Uterine smooth muscle cell (primary cell): ENCODE measurements at places on chromosomes 4 and X. TPM values are rescaled to one million over a fixed set of nuclear protein-coding genes. Genes with fewer than 3 reads are reported as not detected.

Gene SMR3A
- total RNA-seq: not detected in 2 replicates

Gene P2RY10
- not detected in 2 replicates for total RNA-seq

Gene SYNPO2
- 7.0 and 20.4 TPM in 2 replicates for total RNA-seq

Gene FGA
- total RNA-seq: 0.12 TPM in 1 of 2 replicates, not detected in the other

Gene STK32B
- 0.50 and 1.1 TPM in 2 replicates for total RNA-seq

Gene GIMD1
- total RNA-seq: not detected in 2 replicates

Gene CLGN
- total RNA-seq: 29.0 and 37.6 TPM in 2 replicates

Gene LRCH2
- 15.8 and 20.5 TPM in 2 replicates for total RNA-seq

Gene FAM50A
- 89.5 and 112 TPM in 2 replicates for total RNA-seq

Gene PPAT
- total RNA-seq: 26.5 and 27.6 TPM in 2 replicates

Gene TEX11
- 0.12 TPM in 1 of 2 replicates, not detected in the other for total RNA-seq

Gene SH3D19
- 18.4 and 19.3 TPM in 2 replicates for total RNA-seq

Gene RAB9B
- total RNA-seq: 1.1 and 3.2 TPM in 2 replicates

Gene DRD5
- total RNA-seq: not detected in 2 replicates

Gene LRRC66
- total RNA-seq: 0.33 and 0.62 TPM in 2 replicates

Gene ZCCHC4
- total RNA-seq: 20.0 and 22.1 TPM in 2 replicates

Gene ADH7
- total RNA-seq: not detected in 2 replicates

Gene PDLIM3
- 5.2 and 9.3 TPM in 2 replicates for total RNA-seq

Gene NLGN4X
- total RNA-seq: under 0.01 TPM in 1 of 2 replicates, not detected in the other

Gene FRMPD3
- not detected in 2 replicates for total RNA-seq

Gene MAGEC2
- total RNA-seq: not detected in 2 replicates

Gene NPNT
- 0.75 and 1.1 TPM in 2 replicates for total RNA-seq
